ENCODE measurements at places on chromosomes 5 and 9. TPM values are rescaled to one million over a fixed set of nuclear protein-coding genes. Genes with fewer than 3 reads are reported as not detected.

GRCh38 chr9:128026773-128027541 is 40.2 kb downstream of the NAIF1 start:
- DNase-seq, result no peak
- peak overlapping the region; percentile 9 for H3K27ac ChIP-seq
- peaks cover 12% of the 10 kb centered on the region for H3K4me1 ChIP-seq
- no peaks in the 10 kb centered on the region for H3K36me3 ChIP-seq
- no peaks in the 10 kb centered on the region for H3K27me3 ChIP-seq

- DNase-seq, result no peak
- H3K4me1 ChIP-seq, result peaks cover 15% of the 10 kb centered on the region
- peaks cover 64% of the 10 kb centered on the region for H3K27me3 ChIP-seq
These were observed 94.7 kb downstream of the EBF1 start for GRCh38 chr5:159005062-159005461.

HACD4 gene
- 3.0 TPM for total RNA-seq

LRRC70 gene
- 1.7 TPM for total RNA-seq
